ENCODE measurements at places on chromosomes 3 and 15.
A peak's percentile ranks its signal among the peaks of the same experiment; 100 is the strongest.

- DNase-seq: no peak
Measured at GRCh38 chr3:27610800-27611525, 111.2 kb downstream of the EOMES start.

DNA sequence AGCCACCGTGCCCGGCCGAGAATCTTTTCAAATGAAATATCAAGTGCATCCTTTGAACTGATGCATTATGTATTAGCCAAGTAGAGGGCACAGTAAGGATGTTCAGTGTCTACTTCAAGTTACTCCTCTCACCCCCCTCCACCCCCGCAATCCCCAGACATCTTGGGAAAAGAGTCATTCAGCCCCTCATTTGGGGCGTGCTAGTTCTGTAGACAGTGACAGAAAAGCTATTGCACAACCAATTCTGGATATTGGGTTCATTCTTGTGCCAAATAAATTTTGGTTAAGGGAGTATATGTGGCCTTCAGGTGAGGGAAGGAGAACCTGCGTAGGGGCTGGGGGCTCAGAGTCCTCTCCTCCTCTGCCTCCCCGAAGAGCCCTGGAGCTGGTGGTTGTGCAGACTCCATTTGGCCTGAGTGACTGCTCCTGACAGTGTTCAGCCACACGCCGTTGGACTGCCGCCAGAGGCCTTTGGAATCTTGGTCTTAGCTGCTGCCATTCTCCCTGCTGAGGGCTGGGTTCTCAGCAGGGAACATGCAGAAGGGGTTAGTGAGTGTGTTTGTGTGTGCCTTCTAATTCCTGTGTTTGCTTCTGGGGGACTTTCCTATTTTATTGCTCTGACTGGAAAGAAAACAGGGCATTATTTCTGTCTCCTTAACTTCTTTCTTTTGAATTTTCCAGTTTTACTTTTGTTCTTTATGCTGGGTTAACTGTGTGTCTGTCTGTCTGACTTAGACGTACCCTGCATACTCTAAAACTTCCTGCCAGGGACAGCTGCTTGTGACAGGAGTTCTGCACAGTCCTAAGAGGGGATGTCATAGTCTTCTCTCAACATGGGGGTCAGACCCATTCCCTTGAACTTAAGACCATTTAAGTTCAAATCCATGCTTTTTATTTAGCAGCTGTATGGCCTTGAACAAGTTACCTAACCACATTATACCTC is 21.0 kb downstream of the RARB start:
- peak; percentile 18 for DNase-seq

DNA sequence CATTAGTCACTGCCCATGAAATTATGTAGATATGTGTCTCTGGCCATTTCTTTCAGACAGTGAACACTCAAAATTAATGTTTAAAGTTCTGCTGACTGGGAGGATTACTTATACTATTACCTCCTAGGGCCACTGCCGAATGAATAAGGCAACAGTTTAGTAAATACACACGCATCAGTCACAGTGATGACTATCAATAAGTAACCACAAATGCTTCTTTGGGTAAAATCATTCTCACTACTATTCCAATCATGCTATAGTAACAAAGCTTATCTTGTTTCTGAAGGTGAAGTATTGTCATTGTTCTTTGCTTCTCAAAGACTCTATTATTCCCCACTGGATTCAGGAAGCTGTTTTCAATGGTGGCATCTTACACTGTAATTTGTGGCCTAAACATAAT is 478.8 kb downstream of the EPHA3 start:
- no peak for DNase-seq

DNA sequence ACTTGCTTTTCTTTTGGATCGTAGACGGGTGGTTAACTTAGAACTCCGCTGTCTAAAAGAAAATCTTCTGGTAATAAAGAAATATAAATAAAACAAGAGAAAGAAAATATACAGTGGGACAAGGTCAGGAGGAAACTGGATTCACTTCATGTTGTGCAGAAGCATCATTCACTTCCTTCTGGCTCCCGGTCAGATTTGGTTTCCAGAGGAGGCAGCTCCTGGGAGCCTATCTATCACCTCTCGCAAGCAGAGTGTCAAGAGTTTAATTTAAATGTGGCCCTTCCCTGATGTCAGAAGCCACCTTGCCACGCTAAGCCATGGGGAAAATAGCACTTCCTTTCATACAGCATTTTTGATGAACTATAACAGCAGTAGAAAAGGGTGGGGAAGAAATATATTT is 139.1 kb downstream of the NSMCE3 start:
- no peak for DNase-seq

DNA sequence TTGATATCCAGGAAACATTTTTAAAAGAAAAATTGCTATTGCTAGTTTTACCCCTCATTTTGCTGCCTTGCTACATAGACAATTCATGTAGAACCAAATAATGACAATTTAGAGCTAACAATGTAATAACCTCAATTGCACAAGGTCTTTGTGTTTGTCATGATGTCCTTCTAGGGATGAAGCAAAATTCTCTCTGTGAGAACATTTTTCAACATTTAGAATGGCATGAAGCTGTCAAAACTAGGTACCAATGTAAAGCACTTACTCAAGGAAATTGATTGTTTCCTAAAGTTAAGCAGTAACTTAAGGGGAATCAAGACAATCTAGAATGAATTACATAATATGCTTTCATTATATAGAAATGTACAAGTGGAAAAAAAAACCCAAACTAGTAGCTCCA is 7.9 kb upstream of the FGF7 start:
- no peak for DNase-seq

- DNase-seq: no peak
Measured at GRCh38 chr3:56126632-56127031, 341.6 kb downstream of the ERC2 start.

DNA sequence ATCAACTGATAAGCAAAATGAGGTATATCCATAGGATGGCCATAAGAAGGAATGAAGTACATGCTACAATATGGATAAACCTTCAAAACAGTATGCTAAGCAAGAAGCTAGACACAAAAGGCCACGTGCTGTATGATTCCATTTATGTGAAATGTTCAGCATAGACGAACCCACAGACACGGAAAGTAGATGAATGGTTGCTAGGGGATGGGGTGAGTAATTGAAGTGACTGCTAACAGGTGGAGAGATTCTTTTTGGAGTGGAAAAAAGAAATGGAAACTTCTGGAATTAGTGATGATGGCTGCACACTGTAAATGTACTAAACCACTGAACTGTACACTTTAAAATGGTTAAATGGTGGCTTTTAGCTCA is 630 bp upstream of the EFCAB12 start:
- no peak for DNase-seq

DNA sequence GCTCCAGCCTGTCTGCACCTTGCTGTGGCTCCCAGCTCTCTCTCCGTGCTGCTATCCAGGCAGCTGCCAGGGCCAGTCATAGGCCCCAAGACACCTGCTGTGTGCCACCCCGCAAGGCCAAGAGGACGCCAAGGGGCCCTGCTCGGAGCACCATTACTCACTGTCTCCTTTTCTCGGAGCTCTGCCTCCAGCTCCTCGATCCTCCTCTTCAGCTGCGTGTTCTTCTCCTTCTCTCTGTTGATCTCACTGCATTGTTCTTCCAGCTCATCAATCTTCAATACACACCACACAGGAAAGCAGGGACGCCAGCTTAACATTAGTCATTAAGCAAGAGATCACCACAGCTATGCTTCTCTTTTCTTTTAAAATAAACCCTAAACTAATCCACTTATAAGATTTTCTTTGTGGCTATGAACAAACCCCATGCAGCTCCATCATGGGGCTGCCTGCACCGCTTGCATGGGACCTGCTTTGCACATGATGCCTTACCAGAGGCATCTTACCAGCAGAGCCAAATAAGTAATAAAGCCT is 42.6 kb downstream of the WHAMM start:
- peak; percentile 92 for DNase-seq

DNA sequence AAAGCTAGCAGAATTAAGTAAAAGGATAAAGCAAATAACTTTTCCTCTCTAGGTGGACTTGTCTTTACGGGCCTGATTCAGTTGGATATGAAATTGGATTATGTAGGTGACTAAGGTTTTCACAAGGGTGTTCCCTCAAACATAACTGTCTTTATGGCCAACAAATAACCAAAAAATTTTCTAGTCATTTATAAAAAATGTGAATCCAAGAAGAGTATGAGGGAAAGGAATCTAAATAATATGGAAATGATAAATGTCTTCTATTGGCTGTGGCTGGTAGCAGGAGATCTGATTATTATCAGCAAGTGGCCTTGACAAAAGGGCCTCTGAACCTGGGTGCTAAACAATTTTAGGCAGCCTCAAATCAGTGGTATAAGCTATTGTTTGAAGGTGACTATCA is 594.0 kb upstream of the UBE2E2 start:
- DNase-seq: no peak

DNA sequence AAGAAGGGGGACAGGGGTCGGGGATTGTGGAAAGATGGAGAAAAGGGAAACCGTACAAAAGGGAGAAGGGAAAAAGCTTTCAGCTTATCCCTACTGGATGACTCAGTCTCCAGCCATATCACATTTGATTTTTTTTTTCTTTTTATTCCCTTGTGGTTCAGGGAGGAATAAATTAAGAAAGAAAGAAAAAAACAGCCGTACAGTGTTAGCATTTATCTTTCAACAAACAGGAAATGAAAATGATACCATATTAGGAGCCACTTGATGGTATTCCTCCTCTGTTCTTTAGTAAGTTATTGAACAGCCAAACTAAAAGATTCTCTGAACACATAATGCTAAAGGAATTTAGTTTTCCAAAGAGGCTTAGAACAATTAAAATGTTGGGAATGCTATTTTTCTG is 594.4 kb downstream of the FOXP1 start:
- DNase-seq: peak; percentile 56

DNA sequence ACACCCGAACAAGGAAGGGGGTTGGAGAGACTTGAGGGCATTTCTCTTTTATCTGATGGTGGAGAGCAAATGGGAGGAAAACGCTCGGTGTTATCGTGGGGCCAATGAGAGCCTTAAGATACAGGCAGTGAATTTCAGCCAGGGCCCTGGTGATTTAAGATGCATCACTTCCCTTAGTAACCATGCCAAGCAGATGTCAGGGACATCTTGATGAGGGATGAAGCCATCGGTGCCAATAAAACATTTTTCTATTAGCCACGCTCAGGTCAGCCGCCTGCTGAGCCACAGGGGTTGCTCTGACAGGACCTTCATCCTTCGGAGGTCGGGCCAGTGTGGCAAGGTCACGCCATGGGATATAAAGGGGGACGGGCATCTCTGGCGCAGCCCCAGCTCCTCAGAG is 10.6 kb downstream of the IQSEC1 start:
- no peak for DNase-seq

- DNase-seq: no peak
Measured at GRCh38 chr3:55935241-55935640, 448.1 kb upstream of the WNT5A start.

DNA sequence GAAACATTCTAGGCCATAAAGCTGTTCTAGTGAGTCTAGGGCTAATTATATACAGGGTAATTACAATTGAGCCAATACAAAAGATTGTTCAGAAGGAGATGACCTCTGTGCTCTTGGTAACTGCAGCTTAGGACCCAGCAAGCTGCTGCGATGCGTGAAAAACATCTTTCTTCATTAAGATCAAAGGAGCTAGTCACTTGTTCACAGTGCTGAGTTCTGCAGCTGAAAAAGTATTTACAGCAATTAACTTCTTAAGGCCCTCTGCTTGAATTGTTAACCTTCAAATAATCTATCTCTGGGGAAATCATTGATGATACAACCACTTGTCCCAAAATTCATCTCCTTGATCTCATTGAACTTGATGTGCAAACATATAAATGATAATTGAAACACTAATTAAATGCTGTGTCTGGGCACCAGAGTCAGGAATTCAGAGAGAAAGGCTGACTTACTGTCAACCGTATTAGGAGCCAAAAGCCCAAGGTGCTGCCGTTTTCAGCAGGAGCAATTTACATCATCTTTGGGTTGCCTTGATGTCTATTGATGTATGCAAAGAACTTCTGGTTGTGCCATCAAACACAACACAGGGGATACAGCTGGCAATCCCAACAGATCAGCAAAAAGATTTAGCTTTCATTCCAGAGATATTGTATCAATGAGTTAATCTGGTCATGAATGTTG is 213.0 kb downstream of the NECTIN3 start:
- no peak for DNase-seq

DNA sequence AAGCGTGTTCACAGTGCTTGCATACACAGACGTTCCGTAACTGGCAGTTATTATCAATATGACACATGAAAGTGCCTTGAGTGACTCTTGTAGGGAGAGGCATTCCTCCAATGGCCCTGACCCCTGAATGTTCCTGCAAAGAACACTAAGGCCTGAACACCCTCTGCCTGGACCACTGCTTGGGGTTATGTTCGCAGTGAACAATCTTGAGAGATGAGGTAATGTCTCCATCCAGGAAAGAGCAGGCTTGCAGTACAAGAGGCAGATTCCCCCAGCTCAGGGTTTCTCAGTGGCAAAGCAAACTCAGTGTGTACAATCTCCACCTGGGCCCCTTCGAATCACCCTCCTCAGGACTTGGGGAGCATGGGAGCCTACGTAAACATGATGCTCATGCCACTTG is 324.6 kb downstream of the MAGI1 start:
- no peak for DNase-seq

DNA sequence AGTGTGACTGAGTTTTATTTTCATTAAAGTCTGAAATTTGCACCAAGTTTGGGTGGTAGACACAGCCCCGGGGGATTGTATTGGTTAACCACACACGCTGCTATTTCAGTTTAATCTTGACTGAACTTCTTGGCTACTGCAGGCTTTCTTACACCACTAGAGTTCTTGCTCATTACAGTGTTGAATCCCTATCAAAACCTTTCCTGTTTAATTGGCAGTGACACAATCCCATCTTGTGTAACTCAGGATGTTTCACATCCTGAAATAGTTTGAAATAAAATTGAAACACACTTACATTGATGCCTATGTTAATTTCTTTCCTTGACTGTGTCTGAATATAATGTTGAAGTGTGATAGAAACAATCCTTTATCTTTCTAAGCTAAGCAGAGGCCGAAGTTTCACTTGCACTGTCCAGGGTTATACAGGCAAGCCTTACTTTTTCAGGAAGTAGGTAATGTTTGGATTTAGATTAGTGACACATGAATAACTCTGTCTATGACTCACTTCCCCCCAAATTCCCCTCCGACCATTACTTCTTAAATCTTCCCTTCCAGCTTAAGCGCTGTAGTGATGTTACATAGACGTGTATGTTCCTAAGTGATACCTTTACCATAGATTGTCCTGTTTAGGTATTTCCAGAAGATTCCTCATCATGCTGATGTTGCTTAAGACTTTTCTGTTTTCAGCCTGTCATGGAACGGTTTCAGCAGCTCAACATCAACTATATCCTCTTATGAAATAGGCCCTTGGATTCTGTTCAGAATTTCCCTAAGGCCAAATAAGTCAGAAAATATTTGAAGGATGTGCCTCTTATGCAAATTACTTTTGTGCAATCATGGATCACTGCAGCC is 16.8 kb downstream of the ATG7 start:
- DNase-seq: peak; percentile 98

DNA sequence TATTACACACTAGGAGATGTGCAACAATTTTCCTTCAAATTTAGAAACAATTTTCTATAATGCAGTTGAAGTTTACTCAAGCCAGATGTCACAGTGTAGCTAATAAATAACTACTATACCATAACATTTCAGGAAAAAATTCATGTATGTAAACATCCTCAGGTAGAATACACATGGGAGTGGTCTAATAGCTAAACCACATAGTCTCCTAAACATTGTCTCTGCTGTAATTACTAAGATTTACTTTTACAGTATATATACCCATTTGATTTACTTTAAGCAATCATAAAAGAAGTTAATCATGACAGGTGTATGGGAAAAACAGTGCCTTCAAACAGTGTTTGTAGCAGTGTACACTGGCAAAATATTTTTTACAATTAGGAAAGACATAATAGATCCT is 110.1 kb upstream of the GRM7 start:
- no peak for DNase-seq

- DNase-seq: no peak
Measured at GRCh38 chr15:82843566-82843965, 34.1 kb downstream of the WHAMM start.

GRCh38 chr3:150005243-150006112 is 34.8 kb upstream of the PFN2 start:
- peak; percentile 80 for DNase-seq
